ENCODE measurements at places on chromosomes 7 and 10.

DNA sequence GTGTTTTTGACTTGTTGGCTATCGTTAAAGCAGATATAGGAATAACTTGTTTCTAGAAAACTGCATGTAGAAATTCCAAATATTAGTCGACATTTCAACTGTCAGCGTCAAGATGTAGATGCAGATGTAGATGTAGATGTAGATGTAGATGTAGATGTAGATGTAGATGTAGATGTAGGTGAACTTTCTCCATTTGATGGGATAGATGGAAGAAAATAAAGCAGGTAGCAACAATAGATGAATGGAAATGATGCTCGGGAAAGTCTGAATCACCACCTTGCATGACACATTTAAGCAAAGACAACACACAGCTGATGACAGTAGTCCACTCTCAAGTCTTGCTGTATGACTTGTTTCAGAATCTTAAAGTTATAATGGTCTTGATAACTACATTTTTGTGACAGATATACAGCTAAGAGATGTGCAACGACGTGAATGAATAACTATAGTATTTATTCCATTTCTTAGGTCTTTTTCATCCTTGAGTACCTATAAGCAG lies 53.5 kb downstream of the SND1 start:
- no peak for DNase-seq

DNA sequence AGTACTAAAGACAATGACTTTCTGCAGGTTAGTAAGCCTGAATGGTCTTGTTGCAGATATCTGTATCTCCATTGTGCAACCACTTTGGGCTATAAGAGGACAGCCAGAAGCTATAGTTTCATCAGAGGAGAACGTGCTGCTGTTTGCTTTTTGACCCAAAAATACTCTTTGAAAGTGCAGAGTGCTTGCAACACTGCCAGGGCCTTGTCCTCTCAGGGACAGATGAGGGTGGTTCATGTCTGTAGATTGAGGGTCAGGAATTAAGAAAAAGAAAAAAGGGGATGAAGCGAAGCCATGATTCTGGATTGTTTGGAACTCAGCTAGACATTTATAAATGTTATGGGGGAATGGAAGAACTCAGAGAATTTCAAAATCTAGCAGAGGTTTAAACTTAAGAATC lies 212.5 kb downstream of the SEC23IP start:
- no peak for DNase-seq

DNA sequence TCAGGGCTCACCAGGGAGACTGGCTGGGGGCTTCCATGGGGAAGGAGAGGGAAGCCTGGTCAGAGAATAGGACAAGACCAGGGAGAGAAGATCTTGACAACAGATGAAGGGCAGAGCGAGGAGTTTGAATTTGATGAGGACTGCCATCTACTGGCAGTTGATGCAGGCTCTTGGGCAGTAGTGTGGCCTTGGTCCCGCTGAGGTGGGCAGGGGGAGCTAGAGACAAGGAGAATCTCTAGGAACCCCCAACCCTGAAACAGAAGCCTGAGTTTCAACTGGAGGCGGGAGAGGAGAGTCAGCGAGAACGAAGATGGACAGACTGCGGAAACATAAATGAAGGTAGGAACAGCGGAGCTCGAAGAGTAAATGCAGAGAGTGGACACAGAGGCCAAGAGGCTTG lies 81.0 kb downstream of the PPP1R3C start:
- DNase-seq: no peak

- no peak for DNase-seq
Measured at GRCh38 chr10:129689671-129690071, 222.6 kb downstream of the MGMT start.

- peak; percentile 84 for DNase-seq
Measured at GRCh38 chr7:74026903-74027682, 880 bp upstream of the ELN start.

DNA sequence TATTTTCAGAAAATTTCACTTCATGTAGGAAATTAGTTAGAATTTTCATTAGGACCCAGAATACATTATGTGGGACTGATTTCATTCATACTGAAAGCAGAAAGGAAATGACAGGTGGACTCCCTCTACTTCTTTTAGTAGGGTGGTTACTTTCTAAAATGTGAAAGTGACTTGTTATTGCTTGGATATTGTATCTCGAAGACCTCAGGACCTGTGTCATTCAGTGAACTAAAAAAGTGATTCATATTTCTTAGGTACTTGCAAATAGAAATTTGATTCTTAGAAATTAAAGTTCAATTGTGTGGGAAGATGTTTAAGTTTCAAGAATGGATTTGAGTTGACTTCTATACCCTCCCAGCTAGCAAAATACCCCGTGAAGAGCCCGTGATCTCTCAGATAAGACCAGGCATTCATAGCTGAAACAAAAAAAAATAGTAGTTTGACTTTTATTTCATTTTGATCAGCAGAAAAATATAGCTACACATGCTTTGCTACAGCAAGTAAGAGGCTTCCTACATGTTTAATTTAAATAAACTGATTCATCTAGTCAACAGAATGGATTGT lies 1037.1 kb downstream of the GATA3 start:
- DNase-seq: no peak

DNA sequence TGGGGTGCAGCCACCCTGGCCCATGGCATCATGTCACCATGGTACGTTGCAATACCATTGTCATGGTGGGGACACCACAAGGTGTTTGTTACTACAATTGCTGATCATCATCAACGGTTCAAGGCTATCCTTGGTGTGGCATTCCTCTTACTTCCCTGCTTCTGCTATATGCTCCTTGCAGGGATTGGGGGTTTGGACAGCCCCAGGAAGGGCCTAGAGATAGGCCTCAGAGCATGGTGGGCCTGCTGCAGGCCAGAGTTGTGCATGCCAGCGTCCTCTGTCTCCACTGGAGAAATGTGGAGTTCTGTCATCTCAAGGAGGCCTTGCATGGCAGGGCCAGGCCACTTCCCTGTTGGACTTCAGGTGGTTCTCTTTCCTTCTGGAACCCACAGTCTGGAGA lies 234.6 kb upstream of the MKI67 start:
- no peak for DNase-seq

DNA sequence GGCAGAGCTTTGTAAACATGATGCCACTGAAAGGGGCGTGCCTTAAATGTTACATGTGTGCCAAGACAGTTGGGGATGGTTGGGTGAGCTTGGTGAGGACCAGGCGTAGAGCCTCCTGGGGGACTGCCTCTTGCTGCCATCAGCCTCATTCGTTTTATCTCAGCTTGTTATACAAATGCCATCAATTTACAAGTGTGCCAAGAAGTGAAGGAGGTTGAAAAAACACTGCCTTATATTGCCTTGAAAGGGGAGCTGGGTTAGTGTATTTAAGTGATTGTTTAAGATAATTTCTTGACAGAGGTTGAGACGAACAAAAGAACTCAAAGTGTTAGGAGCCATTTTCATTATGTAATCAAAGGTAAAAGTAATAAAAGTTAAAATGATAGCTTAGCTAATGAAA lies 354.7 kb downstream of the PHTF2 start:
- no peak for DNase-seq

GRCh38 chr7:125316466-125316865 lies 386.8 kb upstream of the POT1 start:
- no peak for DNase-seq

GRCh38 chr7:47215049-47215448 lies 366.9 kb downstream of the TNS3 start:
- DNase-seq: no peak

Measured in type B pancreatic cell (in vitro differentiated cells).